GM12864 (cell line): ENCODE measurements at places on chromosomes 5 and 9.

- no peak for DNase-seq
Observed at GRCh38 chr9:78923966-78924659, 627.2 kb downstream of the PSAT1 start.

DNA sequence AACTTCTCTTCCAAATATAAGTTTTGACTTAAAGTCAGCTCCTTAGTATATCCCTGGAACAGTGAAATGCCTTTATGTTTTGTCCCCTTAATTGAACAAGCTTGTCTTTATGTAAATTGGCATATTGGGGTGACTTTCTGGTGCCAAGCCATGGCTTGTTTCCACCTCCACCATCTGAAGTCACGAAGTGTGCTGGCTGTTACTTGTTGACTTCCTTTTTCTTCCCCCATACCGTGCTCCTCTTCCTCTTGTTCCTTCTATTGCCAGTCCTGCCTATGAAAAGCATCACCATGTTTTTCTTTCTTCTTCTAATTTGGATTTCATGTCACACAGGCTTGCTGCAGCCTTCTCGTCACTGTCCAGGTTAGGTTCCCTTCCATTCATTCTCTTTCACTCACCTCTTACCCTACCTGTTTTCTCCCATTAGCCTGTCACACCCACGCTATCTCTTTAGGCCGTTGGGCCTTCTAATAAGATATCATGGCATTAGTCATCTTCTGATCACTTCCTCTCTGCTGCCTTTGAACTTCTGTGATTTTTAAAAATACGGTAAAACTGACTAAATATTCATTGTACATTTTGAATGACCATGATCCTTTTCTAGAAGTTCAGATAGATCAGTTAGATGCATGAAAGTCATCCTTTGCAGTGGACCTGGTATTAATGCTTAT, 48.1 kb downstream of the IQGAP2 start:
- no peak for DNase-seq

GRCh38 chr9:126451316-126451885, 124.8 kb downstream of the MVB12B start:
- no peak for DNase-seq

DNA sequence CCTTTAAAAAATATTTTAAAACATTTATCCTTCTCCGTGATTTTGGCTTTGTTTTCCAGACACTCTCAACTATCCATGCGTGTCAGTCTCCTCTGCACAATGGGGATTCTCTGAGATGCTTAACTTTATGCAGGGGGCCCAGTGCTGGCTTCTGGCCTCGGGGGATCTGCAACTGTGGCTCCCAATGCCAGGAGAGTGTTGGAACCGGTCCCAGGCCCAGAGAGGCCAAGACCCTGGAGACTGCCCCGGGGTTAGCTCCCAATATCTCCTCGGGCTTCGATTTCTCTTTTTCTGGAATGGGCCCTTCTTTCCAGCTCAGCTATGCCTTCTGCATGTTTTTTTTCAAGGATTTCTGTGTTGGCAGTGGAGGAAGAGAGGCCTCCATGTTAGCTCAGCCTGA, 20.1 kb upstream of the SARDH start:
- no peak for DNase-seq

DNA sequence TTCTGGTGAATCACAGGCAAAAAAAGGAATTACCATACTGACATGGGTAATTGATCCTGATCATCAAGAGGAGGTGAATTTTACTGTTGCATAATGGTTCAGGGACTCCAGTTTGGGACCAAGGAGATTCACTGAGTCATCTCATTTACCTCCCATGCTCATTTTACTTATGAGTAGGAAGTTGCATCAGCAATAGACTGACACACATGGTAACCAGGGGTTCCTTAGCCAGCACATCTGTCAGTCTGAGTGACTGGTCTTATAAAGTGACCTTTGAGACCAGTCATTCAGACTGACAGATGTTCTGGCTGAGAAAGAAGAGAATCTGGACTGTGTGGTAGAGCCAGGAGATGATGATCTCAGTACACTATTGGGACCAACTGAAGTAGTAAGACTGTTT, 384.6 kb upstream of the CD180 start:
- DNase-seq = peak; percentile 7

- peak; percentile 21 for DNase-seq
Observed at GRCh38 chr9:37747271-37747753, 6.3 kb upstream of the TRMT10B start.

DNA sequence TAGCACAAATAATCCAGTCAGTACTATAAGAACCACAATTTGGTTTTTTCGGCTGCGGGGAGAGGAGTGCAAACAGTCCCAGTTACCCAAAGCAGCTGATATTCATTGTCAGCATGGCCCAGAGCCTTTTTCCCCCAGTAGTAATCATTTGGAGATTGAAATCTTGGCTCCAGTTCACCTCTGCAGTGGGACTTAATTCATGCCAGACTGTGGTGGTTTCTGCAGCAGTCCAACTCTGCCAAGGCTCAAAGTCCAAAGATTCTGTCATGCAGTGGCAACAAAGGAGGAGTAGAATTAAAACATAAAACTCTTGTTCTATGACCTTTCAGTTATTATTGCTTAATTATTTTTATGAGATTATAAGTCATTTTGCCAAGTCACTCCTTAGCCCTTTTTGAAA, 25.0 kb upstream of the TRIM36 start:
- no peak for DNase-seq

DNA sequence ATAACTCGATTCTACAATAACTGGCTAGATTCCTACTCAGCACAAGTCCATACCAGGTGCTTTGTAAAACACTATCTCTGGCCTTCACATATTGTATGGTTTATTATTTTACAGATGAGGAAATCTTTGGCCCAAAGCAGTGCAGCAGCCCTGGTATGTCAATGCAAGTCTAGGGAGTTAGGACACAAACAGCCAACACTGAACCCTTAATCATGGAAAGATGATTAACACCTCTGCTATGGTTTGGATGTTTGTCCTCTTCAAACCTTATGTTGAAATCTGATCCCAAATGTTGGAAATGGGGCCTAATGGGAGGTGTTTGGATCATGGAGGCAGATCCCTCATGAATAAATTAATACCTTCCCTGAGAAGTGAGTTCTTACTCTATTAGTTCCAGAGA, 76.6 kb downstream of the MAPKAP1 start:
- no peak for DNase-seq

GRCh38 chr5:169094586-169095409, 206.1 kb downstream of the SLIT3 start:
- DNase-seq = no peak

GRCh38 chr5:151454166-151454565, 6.8 kb downstream of the SLC36A1 start:
- no peak for DNase-seq

DNA sequence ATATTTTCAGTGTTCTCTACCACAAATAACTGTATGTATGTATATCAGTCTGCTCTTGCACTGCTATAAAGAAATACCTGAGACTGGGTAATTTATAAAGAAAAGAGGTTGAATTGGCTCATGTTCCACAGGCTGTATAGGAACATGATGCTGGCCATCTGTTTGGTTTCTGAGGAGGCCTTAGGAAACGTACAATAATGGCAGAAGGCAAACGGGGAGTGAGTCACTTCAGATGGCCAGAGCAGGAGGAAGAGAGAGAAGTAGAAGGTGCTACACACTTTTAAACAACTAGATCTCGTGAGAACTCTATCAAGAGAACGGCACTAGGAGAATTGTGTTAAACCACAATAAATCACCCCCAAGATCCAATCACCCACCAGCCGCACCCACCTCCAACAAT, 121.7 kb downstream of the ADAMTS6 start:
- DNase-seq = no peak

DNA sequence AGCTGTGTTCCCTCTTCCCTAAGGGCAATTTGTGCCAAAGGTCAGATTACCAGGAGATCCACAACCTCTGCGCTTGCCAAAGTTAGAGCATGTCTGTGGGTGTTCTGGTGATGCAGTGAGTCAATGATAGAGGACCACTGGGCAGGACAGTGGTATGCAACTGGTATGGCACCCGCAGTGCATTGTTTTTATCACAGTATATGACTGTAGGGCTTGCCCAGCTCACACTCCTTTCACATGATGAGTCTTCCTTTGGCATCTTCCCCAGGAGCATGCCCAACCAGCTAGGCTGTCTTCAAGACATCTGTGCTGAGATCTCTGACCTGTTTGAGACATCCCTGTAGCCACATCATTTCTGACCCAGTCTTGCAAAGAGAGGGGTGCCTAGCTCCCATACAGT, 1650.0 kb upstream of the CDH6 start:
- DNase-seq = no peak

DNA sequence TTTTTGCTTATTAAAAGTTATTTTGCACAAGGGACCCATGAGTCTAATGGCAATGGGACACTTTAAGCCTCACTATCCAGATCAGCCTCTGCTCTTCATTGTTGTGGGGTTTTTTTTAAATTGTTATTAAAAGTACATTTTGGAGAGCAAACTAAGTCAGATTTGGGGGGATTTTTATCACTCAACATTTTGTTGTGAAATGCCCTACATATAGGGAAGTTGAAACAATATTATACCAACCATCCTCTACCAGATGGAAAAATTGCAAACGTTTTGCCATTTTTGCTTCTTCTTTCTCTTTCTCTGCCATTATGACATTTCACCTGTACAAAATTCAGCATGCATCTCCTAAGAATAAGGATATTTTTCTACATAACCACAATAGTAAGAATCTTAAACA, 75.3 kb downstream of the SLC1A3 start:
- DNase-seq = no peak
